H9 (cell line): ENCODE measurements at places on chromosomes 6 and 20.

- peaks cover 11% of the 10 kb centered on the region; the same call in 1 of the 2 replicates for H3K27me3 ChIP-seq
- no peak overlapping the region for H3K4me3 ChIP-seq
- no peaks in the 10 kb centered on the region; the same call in 2 of the 3 replicates for H3K36me3 ChIP-seq
- DNase-seq: no peak
Observed at GRCh38 chr20:62470001-62470400, 5.8 kb downstream of the GATA5 start.

DNA sequence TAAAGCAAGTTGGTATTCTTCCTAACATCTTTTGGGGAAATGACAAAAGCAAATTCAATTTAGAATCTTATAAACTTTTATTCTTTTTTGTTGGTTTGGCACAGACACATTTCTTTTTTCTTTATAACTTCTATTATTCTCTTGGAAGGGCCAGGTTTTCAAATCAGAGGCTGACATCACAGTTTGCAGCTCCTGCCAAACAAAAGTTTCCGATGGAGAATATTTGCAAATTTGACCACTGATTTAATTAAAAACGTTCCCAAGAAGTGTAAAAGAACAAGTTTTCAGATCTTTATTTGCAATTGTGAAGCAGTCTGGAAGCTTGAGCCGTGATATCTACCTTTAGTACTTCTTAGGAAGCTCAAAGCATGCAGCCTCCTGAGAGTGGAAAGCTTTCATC is 53.8 kb upstream of the CD83 start:
- no peaks in the 10 kb centered on the region for H3K4me1 ChIP-seq
- DNase-seq: no peak
- no peak overlapping the region for H3K27ac ChIP-seq
- H3K27me3 ChIP-seq: no peaks in the 10 kb centered on the region

GRCh38 chr20:10105046-10105445 is 70.3 kb downstream of the ANKEF1 start:
- H3K27me3 ChIP-seq: no peaks in the 10 kb centered on the region
- no peaks in the 10 kb centered on the region for H3K36me3 ChIP-seq
- no peak overlapping the region for H3K27ac ChIP-seq
- no peaks in the 10 kb centered on the region for H3K4me1 ChIP-seq

DNA sequence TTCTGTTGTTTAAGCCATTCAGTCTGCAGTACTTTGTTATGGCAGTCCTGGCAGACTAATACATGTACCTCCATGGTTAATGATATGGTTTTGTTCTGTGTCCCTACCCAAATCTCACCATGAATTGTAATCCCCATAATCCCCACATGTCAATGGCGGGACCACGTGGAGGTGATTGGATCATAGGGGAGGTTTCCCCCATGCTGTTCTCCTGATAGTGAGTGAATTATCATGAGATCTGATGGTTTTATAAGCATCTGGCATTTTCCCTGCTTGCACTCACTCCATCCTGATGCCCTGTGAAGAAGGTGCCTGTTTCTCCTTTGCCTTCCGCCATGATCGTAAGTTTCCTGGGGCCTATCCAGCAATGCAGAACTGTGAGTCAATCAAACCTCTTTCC is 57.5 kb upstream of the NT5E start:
- no peak for DNase-seq
- H3K4me3 ChIP-seq: no peak overlapping the region
- no peaks in the 10 kb centered on the region for H3K27me3 ChIP-seq
- H3K36me3 ChIP-seq: no peaks in the 10 kb centered on the region

- H3K36me3 ChIP-seq: no peaks in the 10 kb centered on the region
- no peak overlapping the region for H3K27ac ChIP-seq
- H3K4me3 ChIP-seq: no peak overlapping the region
- H3K4me1 ChIP-seq: no peaks in the 10 kb centered on the region
- DNase-seq: no peak
Observed at GRCh38 chr6:37638414-37639341, 59.0 kb downstream of the MDGA1 start.

DNA sequence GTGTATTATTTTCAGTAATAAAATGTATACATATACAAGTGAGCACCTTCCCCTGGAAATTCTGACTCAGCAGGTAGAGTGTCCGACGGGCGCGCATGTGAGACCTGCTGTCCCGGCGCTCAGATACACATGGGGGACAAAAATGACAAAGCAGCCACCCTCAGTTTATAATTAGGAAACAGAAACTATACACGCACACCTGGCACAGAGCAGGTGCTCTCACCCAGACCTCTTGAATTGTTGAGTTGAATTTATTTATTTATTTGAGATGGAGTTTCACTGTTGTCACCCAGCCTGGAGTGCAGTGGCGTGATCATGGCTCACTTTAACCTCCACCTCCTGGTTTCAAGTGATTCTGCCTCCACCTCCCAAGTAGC is 180.4 kb downstream of the ZDHHC14 start:
- H3K4me3 ChIP-seq: no peak overlapping the region
- no peaks in the 10 kb centered on the region for H3K4me1 ChIP-seq
- no peaks in the 10 kb centered on the region for H3K27me3 ChIP-seq

GRCh38 chr6:122048570-122048969 is 350.9 kb upstream of the HSF2 start:
- no peak for DNase-seq
- H3K27ac ChIP-seq: no peak overlapping the region
- no peaks in the 10 kb centered on the region for H3K36me3 ChIP-seq
- H3K4me3 ChIP-seq: no peak overlapping the region
- H3K27me3 ChIP-seq: no peaks in the 10 kb centered on the region

- no peak overlapping the region for H3K4me3 ChIP-seq
- H3K27ac ChIP-seq: no peak overlapping the region
- H3K36me3 ChIP-seq: peaks cover 21% of the 10 kb centered on the region
Observed at GRCh38 chr6:136396908-136397307, 107.3 kb upstream of the BCLAF1 start.

DNA sequence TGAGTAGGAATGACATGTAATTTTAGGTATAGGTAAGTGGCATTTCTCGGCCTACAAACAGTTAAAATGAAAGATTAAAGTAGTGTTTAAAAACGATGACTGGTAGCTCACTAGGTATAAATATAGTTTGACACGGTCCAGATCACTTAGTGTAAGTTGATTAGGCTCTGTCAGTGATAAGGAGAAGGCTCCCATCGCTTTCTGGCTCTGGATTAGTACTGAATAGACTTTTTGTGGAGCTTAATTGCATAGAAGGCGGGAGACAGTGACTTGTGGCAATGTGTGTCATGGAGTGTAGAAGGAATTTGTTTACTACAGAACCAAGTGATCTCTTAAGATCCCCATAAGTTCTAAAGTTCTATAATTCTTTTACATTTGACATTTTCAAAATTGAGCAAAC is 6.7 kb downstream of the PYGB start:
- H3K27me3 ChIP-seq: no peaks in the 10 kb centered on the region
- peaks cover 17% of the 10 kb centered on the region for H3K36me3 ChIP-seq
- no peak for DNase-seq
- H3K4me1 ChIP-seq: no peaks in the 10 kb centered on the region
- H3K27ac ChIP-seq: no peak overlapping the region

- no peak overlapping the region for H3K4me3 ChIP-seq
- no peak overlapping the region for H3K27ac ChIP-seq
- no peak for DNase-seq
Observed at GRCh38 chr20:59104831-59105230, 58.8 kb upstream of the ZNF831 start.

GRCh38 chr6:6883011-6883410 is 224.8 kb upstream of the RREB1 start:
- H3K4me3 ChIP-seq: no peak overlapping the region
- no peaks in the 10 kb centered on the region for H3K36me3 ChIP-seq
- H3K27ac ChIP-seq: no peak overlapping the region
- H3K27me3 ChIP-seq: no peaks in the 10 kb centered on the region
- peaks cover 3% of the 10 kb centered on the region; the same call in 1 of the 2 replicates for H3K4me1 ChIP-seq

- no peak overlapping the region for H3K4me3 ChIP-seq
- H3K36me3 ChIP-seq: no peaks in the 10 kb centered on the region
- no peak overlapping the region for H3K27ac ChIP-seq
- no peak for DNase-seq
Observed at GRCh38 chr6:109239651-109240321, 142.5 kb downstream of the CD164 start.
